Activated CD8-positive, alpha-beta memory T cell treated with anti-CD3 and anti-CD28 coated beads for 24 hours (primary cell): ENCODE measurements at places on chromosomes 12 and 14.
A peak's percentile ranks its signal among the peaks of the same experiment; 100 is the strongest.

GRCh38 chr12:94676031-94676641 is 25.8 kb upstream of the TMCC3 start:
- DNase-seq = no peak

- DNase-seq = no peak
Observed at GRCh38 chr14:96130391-96130790, 74.2 kb upstream of the BDKRB2 start.

DNA sequence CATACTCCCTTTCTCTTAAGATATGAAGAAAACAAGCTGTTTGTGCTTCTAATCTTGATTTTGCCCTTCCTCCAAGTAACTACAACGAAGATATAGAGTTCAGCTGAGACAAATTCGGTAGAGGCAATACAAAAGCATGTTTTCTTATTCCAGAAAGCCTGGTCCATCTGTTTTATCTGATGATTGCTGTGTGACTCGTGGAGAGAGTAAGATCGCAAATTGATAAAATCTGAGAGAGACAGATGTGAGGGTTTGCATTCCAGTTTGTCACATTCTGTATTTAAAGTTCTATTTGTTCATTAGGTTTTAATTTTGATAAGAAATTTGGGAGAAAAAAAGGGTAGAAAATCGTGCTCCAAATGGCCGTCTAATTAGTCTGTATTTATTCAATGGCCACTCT is 192.1 kb downstream of the CPNE8 start:
- DNase-seq = no peak

GRCh38 chr12:96892104-96892503 is 15.0 kb upstream of the NEDD1 start:
- no peak for DNase-seq

- no peak for DNase-seq
Observed at GRCh38 chr12:76085520-76085868, 1.0 kb upstream of the NAP1L1 start.

- DNase-seq = peak; percentile 83
Observed at GRCh38 chr12:57430112-57430930, 522 bp downstream of the R3HDM2 start.

- no peak for DNase-seq
Observed at GRCh38 chr12:119008691-119009221, 27.4 kb downstream of the SRRM4 start.

- DNase-seq = no peak
Observed at GRCh38 chr14:51711505-51711904, 59.8 kb downstream of the FRMD6 start.

DNA sequence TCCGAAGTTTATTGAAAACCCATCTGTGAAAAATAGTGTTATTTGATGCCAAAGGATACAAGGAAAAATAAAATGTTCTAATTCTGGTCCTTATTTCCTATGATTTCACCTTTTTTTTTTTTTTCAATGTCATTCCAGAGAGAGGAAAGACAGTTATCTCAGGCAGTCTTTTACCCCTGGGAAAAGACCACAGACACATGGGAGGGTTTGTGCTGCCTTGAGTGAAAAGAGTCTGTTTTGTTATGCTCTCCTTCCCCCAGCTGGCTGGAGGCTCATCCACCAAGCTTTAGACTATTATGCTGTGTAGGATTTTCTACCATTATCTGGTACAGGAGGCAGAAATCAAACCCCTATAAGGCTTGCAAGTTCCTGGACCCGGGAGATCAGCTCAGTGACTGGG is 151.8 kb downstream of the CRADD start:
- no peak for DNase-seq

DNA sequence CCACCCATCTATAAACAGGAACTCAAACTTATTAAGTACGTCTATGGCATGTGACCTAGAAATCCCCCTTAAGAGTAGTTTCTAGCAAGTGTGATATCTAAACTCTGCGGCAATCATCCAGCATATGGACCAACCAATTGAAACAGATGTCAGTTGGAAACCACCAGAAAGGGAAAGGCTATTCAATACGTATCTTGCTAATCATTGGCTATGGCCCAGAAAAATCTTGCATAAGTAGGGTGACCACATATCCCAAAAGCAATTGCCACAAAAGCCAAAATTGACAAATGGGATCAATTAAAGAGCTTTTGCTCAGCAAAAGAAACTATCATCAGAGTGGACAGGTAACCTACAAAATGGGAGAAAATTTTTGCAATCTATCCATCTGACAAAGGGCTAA is 24.2 kb downstream of the SYNJ2BP start:
- no peak for DNase-seq

DNA sequence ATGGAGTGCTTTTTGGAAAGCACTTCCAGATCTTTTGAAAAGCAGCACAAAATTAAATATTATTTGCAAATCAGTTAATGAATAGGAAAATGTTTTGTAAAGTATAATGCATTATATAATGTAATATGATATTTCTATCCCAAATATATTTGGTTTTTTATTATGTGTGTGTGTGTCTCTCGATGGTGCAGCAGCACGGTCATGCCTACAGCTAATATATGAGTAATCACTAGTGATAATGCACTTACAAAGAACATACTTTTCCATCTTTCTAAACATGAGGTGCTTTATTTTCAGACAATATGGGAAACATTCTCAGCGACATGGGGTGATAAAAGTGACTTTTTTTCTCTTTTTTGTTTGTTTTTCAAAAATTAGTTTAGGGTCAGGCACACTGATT is 1.3 kb upstream of the EEA1 start:
- no peak for DNase-seq

- DNase-seq = no peak
Observed at GRCh38 chr12:79164890-79165289, 300.3 kb downstream of the SYT1 start.

DNA sequence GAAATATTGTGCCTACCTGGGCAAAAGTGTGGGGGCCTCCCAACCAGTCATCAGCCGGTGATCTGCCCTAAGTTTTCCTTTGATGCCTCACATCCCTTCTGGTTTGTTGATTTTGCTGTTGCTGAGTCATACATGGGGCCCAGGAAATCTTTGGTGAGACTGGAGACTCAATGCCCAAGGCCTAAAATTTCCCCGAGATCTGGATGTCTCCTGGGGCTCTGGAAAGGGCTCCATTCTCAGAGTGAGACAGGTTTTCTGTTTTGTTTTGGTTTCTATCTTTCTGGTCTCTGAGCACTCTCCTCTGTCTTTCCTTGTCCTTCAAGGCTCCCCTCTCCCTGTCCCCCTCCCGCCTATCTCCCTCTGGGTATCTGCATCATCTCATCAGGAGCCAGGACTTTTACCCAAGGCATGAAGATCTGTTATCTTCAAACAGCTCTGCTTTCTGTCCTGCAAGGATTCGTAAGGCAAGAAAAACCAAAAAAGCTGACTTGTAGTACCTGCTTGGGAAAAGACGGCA is 152.8 kb upstream of the MAX start:
- no peak for DNase-seq

GRCh38 chr14:103416916-103417315 is 31.7 kb downstream of the MARK3 start:
- no peak for DNase-seq

DNA sequence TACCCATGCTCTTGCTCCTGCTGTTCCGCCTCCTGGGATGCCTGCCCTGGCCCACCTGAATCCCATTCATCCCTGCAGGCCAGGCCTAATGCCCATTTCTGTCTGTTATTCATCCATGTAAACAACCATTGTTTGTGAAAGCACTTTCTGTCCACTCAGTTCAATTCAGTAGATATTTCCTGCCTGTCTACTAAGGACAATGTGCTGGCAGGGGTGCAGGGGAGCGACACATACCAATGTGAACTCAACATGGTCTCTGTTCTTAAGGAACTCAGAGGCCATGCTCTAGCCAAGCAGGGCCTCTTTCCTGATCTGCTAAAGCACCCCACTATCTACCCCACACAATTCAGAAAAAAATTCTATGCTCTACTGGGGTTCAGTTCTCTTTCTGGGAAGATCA is 88.5 kb upstream of the ZFP36L1 start:
- DNase-seq = no peak

DNA sequence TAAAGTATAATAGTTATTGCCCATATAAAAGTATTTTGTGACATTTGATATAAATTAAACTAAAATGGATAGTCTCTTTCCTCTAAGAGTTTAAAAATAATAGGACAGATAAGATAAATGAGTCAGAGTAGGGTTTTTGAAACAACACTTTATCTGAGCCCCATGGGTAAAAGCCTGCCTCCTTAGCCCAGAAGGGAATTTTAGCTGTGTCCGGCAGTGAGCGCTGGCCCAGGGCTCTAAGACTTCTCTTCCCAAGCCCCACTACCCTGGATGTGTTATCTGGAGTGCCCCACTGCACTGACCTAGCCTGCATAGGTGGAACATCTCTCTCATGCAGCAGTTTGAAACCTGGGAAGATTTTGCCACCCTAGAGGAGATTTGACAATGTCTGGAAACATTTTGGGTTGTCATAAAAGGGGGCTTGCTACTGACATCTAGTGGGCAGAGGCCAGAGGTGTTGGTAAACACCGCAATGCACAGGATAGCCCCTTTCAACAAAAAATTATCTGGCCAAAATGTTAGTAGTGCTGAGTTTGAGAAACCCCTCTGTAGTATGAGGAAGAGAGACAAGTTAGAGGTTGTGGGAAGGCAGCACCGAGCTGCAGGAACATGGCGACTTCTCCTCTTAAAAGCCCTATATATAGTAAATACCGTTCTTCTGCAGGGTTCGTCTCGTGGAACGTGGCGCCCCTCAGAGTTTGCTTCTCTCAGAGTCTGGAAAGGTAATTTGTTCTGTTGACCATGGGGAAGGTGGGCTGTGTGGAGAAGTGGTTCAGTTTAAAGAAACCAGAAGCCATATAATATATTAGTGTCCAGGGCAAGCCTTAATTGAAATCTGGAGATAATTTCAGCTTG is 29.3 kb upstream of the ATF1 start:
- no peak for DNase-seq

DNA sequence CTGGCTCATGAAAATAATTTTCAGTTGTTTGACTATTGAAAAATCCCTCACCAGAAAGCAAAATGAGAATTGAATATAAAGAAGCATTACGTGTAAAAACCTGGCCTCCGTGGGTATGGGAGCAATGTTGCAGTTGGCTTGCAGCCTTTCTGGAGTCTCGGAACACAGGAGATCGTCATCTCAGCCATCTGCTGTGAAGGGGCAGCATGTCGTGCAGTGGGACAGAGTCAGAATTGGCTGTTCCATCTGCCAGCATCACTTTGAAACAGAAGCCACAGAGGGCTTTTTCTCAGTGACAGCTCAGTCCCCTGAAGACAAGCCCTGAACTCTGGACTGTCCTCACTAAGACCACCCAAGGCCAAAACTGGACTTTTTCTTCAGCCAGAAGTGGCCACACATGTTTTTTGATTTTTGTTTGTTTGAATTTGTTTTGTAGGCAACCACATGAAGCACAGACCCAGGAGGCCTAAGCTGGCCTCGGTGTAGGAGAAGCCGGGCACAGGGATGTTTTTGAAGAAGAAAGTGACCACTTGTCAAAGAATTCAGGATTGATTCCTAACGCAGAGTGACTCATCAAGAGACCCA is 170.8 kb upstream of the DYRK2 start:
- DNase-seq = no peak

DNA sequence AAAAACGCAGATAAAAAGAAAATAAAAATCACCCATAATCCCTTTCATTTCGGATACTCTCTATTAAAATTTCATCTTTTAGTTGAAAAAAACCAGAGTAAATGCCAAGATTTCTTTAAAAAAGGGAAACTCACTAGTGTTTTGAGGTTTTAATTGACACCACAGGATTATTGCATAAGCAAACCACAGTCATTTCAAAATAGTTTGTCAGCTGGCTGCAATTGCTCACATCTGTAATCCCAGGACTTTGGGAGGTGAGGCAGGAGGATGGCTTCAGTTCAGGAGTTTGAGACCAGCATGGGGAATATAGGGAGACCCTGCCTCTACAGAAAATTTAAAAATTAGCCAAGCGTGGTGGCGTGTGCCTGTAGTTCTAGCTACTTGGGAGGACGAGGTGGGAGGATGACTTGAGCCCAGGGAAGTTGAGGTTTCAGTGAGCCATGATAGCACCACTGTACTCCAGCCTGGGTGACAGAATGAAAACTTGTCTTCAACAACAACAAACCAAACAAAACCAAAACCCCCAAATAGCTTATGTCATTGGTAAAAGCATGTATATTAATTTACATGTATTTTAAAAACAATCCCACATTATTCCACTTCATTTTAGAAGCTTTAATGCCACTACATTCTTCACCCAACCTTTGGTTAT is 48.8 kb downstream of the SYNE2 start:
- no peak for DNase-seq

- DNase-seq = no peak
Observed at GRCh38 chr14:39370415-39370814, 61.8 kb downstream of the FBXO33 start.

DNA sequence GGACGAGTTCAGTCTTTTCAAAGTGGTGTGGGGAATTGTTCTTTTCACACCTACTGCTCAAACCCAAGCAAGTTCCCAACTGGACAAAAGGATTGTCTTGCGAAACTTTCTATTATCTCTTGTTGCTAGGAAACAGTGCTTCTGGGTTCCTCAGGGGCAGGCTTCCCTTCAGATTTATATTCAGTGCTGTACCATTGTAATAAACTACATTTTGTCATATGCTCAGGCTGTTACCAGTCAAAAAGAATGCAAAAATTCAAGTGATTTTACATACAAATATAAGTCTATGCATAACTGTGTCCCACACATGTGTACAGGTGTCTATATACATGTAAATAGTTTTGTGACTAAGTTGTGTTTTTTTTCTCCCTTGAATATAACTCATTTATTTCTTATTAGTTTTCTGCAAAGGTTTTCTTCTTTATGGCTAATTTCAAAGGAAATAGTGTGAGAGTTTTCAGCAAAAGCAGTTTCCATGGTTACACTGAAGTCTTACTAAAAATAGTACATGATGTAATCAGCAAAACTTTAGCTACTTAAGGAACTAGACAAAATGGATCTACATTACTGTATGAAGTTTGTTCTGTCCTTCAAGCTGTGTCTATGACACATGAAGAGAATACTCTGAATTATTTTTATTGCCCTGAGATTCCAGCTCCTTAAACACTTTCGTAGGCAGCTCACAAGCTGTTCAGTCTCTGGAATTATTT is 430.2 kb upstream of the TMPO start:
- no peak for DNase-seq

DNA sequence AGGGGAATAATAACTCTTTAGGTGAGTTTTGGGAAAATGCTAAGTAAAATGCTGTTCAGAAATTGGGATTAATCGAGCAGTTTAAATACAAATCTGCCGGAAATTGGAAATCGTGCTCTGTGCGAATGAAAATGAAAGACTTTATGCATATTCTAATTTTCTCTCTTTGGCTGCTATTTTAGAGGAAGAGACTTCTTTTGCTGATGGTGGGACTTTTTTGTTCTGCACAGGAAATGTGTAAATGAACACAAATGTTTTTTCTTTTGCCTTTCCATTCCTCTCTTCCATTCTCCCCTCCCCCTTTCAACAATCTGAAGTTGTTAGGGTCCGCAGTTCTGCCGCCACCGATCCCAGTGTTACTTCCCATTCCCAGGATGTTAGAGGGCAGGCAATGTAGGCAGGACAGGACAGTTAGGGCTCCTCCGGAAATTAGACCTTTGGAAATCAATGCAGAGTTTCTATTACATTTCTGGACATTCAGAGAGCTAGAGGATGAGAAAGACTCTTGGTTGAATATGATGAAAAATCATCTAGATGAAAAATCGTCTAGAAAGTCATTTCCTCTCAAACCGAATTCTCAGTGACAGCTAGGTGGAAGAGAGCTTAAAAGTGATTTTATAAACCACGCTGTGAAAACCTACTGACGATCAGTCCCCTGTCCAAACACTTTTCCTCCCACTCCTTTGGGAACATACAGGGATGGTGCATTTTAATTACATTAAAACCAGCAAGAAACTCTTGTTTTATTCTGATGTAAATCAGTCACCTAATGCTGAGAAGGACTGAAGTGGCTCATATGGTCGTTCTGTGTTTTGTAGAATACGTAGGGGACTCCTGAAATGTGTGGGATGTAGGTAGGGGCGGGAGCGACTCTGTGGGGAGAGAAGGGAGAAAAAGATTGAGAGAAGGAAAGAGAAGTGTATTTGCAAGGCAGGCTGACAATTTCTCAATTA is 17.8 kb downstream of the FOXG1 start:
- no peak for DNase-seq
